Left renal pelvis (tissue), 4 donors: ENCODE measurements at places on chromosomes 11 and 22. TPM values are rescaled to one million over a fixed set of nuclear protein-coding genes. Genes with fewer than 3 reads are reported as not detected.

- DNase-seq = no peak
Observed at GRCh38 chr22:30485362-30485988, 13.7 kb upstream of the SEC14L3 start.

DNA sequence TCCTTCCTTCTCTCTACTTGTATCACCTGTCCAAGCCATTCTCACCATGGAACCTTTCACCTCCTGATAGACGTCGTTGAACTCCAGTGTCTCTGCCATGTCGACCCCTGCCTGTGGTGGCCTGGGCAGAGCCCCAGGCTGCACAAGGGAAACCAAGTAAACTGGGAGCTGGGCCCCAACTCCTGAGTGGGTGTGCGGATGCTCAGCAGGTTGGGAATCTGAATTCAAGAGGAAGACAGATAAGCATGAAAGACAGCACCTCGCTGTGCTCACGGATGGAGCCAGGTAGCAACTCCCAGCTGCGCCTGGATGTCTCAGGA lies 709 bp downstream of the SSRP1 start:
- DNase-seq = no peak

DNA sequence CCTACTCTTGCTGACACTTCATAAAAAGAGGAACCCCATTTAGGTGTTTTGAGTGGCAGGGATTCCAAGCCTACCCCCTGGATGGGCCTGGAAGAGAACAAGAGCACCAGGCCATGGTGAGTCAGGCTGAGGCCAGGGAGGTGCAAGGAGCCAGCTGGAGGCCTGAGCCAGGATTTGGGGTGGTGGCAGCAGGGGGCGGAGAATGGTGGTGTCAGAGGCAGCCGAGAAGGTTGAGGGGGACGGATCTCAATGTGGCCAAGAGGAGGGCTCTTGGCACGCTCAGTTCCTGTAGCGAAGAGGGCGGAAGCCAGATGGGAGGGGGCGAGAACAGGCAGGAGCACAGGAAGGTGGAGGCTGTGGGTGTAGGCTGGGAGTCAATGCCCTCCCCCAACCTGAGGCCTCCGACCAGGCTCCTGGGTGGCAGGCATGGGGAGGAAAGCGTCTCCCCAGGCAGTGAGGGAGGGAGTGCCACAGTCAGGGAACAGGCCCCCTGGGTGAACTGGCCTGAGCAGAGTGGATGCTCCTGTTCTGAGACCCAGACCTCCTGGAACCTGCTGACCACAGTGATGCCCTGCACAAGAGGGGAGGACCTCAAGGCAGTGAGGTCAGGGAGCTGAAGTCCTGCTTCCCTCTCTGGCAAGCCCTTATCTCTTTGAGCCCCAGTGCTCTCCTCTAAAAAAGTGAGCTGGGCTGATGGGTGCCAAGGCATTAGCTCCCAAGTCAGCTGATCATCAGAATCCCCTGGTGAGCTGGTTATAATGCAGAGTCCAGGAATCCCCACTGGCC lies 13.9 kb downstream of the RTN4RL2 start:
- DNase-seq = no peak

GRCh38 chr11:19777377-19778102 lies 64.9 kb downstream of the NAV2 start:
- DNase-seq = no peak

- no peak for DNase-seq
Observed at GRCh38 chr11:76096552-76096951, 109.8 kb downstream of the WNT11 start.

DNA sequence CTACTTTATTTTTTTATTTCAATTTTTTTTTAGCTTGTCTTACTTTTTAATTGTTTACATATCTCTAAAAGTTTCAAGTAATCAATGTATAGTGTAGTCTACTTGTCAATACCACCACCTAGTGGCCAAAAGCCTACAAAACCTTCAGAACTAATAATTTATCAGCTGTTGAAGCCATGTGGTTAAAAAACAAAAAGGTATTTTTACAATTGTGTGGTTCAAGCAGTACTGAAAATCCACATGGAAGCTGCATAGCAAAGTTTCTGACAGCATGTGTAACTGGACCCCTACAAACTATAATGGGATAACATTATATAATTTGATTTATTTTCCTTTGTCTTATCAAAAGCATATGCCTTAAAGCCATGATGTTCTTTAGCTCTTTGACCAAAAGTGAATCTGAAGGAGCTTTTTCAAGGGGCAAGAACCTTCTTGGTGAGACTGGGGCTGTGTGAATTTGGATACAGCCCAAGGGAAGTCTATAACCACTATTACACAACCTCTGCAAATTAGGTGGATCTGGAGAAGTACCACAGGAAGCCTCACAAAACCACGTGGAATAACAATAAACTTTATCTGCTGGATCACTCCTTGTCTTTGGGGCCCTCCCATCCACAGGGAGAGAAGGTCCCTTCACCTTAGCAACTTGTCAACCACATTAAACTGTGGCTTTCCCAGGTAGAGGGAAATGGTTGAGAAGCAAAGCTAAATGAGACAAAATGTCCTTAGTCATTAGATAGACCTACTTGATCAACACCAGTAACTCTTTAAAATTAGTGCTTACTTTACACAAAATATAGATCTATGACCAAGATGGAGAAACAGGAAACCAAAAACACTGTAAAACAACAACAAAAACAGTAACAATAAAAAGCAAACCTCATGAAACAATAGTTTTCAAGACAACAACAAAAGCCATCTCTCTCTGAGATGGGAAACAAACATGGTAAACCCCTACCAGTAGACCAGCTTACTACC lies 9.9 kb downstream of the NARS2 start:
- peak; percentile 26 for DNase-seq

- no peak for DNase-seq
Observed at GRCh38 chr11:4643076-4643475, 706 bp upstream of the OR51E1 start.

DNA sequence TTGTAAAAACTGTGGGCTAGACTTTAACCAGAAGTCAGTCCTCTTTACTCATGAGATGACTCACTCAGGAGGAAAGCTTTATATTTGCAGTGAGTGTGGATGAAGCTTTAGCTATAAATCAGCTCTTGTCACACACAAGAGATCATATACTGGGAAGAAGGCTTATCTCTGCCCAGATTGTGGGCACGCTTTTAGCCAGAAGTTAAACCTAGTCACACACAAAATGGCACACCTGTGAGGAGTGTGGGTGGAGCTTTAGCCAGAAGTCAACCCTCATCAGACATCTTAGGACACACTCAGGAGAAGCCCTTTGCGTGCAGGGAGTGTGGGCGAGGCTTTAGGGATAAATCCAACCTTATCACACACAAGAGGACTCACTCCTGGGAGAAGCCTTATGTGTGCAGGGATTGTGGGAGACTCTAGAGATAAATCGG lies 706.9 kb upstream of the LUZP2 start:
- no peak for DNase-seq

GRCh38 chr22:30422481-30423300 lies 2.9 kb upstream of the MTFP1 start:
- no peak for DNase-seq

The APOA5 gene
- not detected for polyA plus RNA-seq

The CEP126 gene
- 3.3 TPM for polyA plus RNA-seq

The MIF gene
- 166 TPM for polyA plus RNA-seq
